Activated T-cell treated with anti-CD3 and anti-CD28 coated beads, Interleukin-2, amount 50 U/mL, for 72 hours (primary cell): ENCODE measurements at places on chromosomes 1 and 21.
A peak's percentile ranks its signal among the peaks of the same experiment; 100 is the strongest.

DNA sequence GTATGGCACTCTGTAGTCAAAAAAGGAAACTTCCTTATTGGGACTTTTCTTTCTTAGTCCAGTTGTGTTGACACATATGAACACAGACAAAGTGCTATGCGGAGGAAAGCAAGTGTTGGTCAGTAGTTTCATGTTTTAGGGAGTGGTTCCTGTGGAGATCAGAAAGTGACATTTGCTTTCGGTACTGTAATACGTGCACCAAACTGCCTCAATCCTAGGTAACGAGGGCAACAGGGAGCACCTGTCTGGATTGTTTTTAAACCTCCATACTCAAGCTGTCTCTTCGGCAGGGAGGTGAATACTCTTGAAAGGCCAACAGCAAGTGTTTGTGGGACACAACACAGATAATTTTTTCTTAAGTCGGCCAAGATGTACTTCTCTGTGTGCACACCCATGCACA is 9.1 kb downstream of the RHOU start:
- peaks cover 8% of the 10 kb centered on the region for H3K4me1 ChIP-seq
- no peak overlapping the region for H3K4me3 ChIP-seq

DNA sequence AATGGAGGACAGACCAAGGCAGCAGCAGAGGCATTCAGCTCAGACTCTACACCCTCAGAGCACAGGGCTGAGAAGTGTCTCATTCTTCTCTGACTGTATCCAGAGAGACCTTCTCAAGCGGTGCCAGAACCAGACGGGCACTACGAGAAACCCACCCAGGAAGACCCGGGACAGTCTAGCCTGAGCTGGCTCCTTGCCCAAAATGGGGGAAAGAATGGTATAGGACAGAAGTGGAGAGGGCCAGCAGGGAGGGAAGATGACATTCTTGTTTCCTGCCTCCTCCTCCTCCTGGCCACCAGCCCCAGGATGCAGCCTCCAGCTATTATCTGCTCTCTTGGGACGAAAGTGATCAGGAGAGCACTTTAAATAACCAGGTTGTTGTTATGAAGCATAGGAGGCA is 22.6 kb upstream of the PRELP start:
- H3K27me3 ChIP-seq, result peaks cover 29% of the 10 kb centered on the region
- H3K27ac ChIP-seq, result no peak overlapping the region
- no peak for DNase-seq
- peaks cover 1% of the 10 kb centered on the region for H3K36me3 ChIP-seq

- H3K4me3 ChIP-seq, result no peak overlapping the region
- no peak for DNase-seq
- no peaks in the 10 kb centered on the region for H3K36me3 ChIP-seq
- no peak overlapping the region for H3K27ac ChIP-seq
- peaks cover 8% of the 10 kb centered on the region for H3K4me1 ChIP-seq
- H3K27me3 ChIP-seq, result peaks cover 20% of the 10 kb centered on the region
Measured at GRCh38 chr1:31423418-31423947, 10.5 kb downstream of the SERINC2 start.

DNA sequence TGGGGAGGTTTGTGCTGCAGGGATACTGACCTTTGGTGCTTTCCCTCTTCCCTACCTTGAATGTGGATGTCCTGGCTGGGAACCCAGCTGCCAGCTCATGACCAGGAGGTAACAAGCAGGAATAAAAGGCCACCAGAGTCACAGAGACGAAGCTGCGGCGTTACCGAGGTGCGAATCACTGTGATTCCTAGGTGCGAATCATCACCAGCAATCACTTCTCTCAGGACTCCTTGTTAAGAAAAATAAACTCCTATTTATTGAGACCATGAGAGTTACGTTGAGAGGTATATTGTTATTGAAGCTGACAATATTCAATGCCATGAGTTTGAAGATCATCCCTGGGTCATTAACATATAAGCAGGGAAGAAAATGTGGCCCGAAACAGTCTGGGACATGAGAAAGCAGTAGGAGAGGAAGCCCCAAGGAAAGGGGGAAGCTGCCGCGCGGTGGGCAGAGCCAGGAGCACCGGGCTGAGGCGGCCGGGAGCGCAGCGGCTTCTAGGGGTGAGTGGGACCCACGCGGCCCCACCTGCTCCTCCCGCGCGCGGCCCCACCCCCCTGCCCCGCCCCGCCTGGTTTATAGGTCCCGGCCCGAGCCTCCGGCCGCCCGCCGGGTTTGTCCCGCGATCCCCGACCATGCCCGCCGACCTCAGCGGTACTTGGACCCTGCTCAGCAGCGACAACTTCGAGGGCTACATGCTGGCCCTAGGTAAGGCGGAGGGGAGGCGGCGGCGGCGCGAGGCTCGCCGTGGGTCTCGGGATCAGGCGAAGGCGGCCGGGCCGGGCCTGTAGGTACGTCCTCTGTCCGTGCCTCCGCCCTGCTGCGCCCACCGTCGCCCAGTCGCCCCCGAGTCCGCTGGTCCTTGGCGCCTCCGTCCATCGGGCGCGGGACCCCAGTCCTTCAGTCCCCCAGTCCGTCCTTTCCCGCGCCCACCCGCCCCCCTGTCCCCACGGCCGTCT is at the start of gene RBP7:
TSS of gene RBP7 (plus strand) at position 605 of the 959 bp plus-strand sequence. CDS start at position 636, 31 bp downstream.
- peak; percentile 12 for DNase-seq
- H3K4me3 ChIP-seq, result peak within 1 kb of the TSS; percentile 76
- peaks cover 9% of the 10 kb centered on the region for H3K36me3 ChIP-seq
- H3K27me3 ChIP-seq, result peaks cover 28% of the 10 kb centered on the region
- H3K4me1 ChIP-seq, result peaks cover 12% of the 10 kb centered on the region

- no peaks in the 10 kb centered on the region for H3K27me3 ChIP-seq
- DNase-seq, result no peak
- no peak overlapping the region for H3K27ac ChIP-seq
- H3K36me3 ChIP-seq, result peaks cover 1% of the 10 kb centered on the region
Measured at GRCh38 chr1:104874044-104874443, 1124.3 kb downstream of the AMY1C start.

DNA sequence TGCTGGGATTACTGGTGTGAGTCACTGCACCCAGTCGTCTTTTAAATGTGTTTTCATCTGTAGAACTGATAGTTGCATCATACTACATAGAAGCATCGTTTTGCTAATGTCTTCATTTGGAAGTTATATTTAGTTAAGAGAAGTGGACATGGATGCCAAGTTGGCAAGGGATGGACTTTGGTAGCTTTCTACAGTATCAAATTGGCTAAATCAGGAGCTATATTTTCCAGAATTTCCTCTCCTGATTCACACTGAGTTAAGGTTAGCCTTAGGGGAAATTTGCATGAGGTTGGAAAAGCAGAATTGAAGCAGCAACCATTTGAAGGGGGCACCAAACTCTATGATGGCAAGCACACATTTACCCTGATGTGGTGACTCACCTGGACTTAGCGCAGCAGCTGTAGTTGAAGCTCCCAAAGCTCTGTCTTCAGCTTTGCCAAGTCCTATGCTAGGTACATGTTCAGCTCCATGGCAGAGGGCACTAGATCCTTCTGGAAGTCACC is 43.9 kb downstream of the DUSP10 start:
- H3K4me1 ChIP-seq, result peaks cover 9% of the 10 kb centered on the region
- no peaks in the 10 kb centered on the region for H3K27me3 ChIP-seq
- no peak overlapping the region for H3K4me3 ChIP-seq

- no peak overlapping the region for H3K27ac ChIP-seq
- no peak overlapping the region for H3K4me3 ChIP-seq
- H3K4me1 ChIP-seq, result peaks cover under 1% of the 10 kb centered on the region
Measured at GRCh38 chr1:206992790-206993189, 22.5 kb upstream of the FCAMR start.

GRCh38 chr1:19087737-19088594 is 122.1 kb downstream of the UBR4 start:
- peak overlapping the region; percentile 58 for H3K27ac ChIP-seq
- DNase-seq, result peak; percentile 38
- H3K27me3 ChIP-seq, result no peaks in the 10 kb centered on the region
- peaks cover 47% of the 10 kb centered on the region for H3K36me3 ChIP-seq

- H3K4me1 ChIP-seq, result no peaks in the 10 kb centered on the region
- no peak overlapping the region for H3K27ac ChIP-seq
- H3K27me3 ChIP-seq, result no peaks in the 10 kb centered on the region
- peak overlapping the region; percentile 20 for H3K4me3 ChIP-seq
Measured at GRCh38 chr1:1541956-1542765, 1.7 kb upstream of the TMEM240 start.

DNA sequence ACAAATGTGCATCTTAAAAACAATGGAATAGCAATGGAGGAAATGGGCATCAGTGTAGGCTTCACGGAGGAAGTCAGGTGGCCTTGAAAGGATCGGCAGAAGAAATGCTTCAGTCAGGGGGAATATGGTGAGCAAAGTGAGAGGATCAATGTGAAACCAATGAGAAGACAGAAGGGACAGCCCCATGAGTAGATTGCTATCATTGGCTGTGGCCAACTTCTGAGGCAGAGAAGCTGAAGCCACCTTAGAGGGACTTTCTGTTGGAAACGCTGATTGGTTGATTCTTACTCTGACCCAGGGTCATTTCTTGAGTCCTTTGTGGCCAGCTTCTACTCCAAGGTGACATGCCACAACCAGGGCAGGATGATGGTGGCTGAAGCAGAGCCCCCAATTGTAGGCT is 130.7 kb upstream of the ZNF648 start:
- peaks cover 26% of the 10 kb centered on the region for H3K4me1 ChIP-seq
- no peak overlapping the region for H3K27ac ChIP-seq
- H3K36me3 ChIP-seq, result no peaks in the 10 kb centered on the region
- H3K4me3 ChIP-seq, result no peak overlapping the region
- H3K27me3 ChIP-seq, result peaks cover 29% of the 10 kb centered on the region
